Stimulated activated CD8-positive, alpha-beta memory T cell treated with anti-CD3 and anti-CD28 coated beads, Interleukin-7, amount 100 ng/mL, for 48 hours (primary cell): ENCODE measurements at places on chromosomes 7 and 10.

DNA sequence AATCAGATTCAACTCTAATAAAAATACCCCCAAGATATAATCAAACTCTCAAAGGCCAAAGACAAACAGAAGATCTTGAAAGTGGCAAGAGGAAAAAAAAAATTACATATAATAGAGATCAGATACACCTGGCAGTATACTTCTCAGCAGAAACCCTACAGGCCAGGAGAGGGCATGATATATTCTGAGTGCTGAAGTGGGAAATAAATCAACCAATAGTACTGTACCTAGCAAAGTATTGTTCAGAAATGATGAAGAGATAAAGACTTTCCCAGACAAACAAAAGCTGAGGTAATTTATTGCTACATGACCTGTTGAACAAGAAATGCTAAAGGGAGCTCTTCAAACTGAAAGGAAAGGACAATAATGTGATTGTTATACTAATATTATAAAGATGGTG is 291.9 kb downstream of the SH2D4B start:
- no peak for DNase-seq

DNA sequence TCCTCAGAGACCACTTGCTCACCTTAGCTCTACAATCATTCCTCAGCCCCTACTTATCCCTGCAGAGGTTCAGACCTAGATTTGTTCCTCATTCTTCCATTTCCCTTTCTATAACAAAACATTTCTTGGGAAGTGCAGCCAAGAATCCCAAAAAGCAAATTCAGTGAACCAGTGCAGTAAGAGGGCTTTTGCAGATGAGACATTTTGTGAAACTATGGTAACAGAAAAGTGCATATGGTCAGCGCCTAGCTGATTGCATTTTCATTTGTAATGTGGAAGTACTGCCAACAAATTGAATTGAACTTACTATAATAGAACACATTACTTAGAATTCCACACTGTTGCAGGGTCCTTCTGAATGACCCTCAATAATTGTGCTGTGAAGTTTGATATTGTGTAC is 18.6 kb downstream of the AGMO start:
- no peak for DNase-seq

DNA sequence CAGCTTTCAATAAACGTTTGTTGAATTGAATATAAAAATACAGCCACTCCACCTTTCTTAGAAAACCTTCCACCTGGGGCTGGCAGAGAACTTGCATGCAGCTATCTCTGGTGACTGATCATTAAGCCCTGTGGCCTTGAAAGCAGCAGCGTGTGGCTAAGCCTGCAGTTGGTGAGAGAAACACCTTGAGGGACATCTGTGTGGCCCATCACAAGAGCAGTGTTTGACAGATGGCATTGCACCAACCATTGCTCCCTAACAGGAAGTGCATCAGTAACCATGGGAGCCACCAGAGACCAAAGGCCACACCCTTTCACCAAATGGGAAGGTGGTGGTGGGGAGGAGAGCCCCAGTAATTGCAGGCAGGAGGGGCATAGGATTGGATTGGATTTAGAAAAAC is 22.4 kb downstream of the RHOBTB1 start:
- no peak for DNase-seq

DNA sequence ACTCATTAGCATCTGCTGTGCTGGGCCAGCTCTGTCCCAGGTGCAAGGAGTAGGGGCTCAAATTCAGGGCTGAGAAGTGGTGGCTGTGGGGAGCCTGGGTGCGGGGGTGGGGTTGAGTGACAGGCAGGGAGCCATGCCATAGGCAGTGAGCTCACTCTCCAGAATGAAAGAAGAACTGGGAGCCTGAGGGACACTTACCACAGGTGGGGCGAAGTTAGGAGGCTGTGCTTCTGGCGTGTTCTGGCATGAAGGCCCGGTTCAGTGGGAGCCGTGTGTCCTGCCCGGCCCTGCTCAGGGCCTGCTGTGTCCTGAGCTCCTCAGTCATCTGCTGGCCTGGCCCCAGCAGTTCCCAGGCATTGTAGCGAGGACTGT is 62.5 kb downstream of the MKI67 start:
- no peak for DNase-seq

DNA sequence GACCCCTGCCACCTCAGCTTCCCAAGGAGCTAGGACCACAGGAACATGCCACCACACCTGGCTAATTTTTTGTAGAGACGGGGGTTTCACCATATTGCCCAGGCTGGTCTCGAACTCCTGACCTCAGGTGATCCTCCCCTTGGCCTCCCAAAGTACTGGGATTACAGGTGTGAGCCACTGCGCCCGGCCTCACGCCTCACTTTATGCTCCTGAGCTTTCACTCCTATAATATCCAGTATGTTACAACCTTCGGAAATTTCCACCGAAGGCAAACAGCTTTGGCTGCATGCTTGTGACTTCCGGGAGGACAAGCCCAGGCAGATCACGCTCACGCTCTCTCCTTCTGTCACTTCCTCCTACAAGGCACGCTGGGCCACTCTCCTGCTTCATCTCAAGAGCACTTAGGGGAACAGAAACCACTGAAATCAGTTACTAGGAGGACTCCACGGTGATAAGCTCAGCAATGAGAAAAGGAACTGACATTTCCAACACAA is 4.4 kb upstream of the MAD1L1 start:
- DNase-seq, result no peak

DNA sequence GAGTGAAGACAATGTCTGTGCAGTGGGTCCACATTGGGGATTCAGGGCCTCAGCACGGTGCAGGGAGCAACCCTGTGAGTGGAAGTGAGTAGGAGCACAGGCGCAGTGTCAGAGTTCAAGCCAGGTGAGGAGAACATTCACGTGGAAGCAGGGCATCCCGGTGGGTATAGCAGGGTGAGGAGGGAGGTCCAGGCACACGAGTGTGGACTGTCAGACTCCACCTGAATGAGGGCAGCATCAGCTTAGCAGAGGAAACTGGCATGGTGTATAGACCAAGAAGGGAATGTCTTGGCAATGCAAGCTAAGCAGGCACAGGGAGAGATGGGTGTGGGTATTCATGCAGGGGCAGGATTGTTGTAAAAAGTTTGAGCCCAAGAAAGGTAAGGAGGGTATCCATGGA is 15.3 kb upstream of the LRRC72 start:
- DNase-seq, result no peak

- peak; percentile 51 for DNase-seq
Measured at GRCh38 chr10:3173171-3173878, 743 bp upstream of the PITRM1 start.

- no peak for DNase-seq
Measured at GRCh38 chr7:92932450-92932849, 96.1 kb upstream of the CDK6 start.
